Fibroblast of skin of left biceps (primary cell): ENCODE measurements at places on chromosomes 13 and 19.

- DNase-seq, result no peak
Observed at GRCh38 chr19:14544047-14544446, 14.7 kb downstream of the TECR start.

DNA sequence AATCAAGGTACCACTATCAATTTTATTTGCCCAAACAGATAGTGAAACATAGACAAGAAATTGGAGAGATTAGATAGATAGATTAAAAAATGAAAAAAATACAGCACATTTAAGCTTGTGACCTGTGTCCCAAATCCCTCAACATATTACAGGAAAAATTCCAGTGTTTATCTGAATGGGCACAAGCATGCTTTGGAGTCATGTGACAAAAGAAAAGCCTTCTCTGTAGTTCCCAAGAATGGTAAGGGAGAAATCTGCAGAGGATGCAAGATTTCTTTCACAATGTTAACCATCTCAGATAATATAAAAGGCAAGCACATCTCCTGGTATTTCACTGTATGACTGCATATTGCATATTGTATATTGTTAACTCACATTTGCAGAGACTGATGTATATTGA, 168.0 kb downstream of the PCDH9 start:
- DNase-seq, result no peak

DNA sequence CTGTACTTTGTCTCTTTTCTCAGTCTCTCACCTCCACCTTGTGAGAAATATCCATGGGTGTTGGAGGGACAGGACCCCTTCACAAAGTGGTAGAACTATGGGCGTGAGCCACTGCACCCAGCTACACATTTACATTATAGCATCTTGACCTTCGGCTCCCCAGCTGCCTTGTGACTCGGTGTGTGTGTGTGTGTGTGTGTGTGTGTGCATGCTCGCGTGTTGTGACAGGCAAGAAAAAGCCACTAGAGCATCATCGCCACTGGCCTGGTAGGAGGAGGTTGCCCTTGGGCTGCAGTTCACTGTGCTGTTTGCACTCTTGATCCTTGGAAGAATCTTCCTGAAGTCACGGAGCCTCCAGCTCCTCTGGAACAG, 13.7 kb upstream of the ZNF888 start:
- no peak for DNase-seq

DNA sequence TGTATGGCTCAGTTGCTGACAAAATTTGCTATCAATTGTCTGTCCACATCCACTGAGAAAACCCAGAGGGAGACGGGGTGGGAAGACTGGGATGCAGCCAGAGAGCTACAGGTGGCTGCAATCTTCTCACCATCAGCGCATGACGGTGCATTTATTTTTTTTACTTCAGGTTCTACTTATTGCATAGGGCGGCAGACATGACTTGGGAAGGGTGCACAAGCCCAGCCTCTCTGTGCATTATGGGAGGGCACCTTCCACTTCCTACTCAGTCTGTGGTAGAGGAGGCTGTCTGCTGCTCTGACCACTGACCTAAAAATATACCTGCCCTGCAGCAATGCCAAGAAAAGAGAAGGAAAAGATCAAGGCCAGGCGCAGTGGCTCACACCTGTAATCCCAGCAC, 73.1 kb downstream of the ABCC4 start:
- DNase-seq, result no peak
